ENCODE measurements at places on chromosomes 11 and 22.

DNA sequence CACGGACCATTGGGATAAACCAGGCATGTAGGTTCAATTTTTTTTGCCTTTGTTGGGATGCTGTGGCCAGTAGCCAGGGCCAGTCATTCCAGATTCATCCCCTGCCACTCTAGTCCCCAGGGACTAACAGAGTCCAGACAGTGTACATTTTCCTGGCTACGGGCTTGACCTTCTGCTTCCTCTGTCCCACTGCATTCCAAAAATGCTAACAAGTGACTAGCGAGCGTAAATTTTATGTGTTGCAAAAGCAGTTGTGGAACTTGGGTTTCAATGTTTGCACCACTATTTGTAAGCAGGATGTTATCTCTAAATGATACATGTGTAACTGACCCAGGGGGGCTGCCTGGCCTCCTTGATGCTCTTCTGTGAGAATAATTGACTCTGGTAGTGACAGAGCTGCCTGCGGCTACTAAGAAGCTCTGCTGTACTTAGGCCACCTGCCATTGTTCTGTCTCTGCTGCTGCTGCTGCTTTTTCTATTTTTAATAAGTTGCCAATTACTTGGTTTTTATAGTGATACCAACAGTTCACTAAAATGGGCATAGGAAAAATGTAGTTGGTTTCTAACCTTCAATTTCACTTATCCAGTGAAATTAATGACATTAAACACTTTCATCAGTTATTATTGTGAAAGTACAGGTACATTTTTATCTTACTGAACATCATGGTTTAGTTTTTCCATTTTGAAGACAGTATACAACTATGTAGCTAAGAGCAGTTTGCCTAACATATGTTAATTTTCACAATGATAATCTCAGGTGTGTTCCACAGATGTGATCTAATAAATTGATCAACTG is 26.8 kb downstream of the TNRC6B start:
- DNase-seq, result no peak

- no peak for DNase-seq
Measured at GRCh38 chr11:116279511-116279910, 493.3 kb downstream of the BUD13 start.

DNA sequence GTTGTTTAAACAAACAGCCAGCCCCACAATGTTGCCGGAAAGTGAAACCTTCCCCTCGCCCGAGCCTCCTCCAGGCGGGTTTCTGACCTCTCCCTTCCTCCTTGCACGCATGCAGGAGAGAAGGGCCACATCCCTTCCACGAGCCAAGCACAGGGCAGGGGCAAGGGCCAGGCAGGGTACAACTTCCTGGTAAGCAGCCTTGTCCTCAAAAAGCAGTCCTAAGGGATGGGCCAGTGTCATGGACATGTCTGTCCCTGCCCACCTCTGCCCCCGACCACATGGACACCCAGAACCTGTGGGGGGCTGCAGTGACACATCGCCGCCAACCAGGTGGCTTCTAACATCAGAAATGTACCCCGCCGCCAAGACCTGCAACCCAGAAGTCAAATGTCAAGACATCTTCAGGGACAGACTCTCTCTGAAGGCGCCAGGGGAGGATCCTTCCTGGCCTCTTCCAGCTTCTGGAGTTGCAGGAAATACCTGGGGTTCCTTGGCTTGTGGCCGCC is 145.3 kb downstream of the CRYBB2 start:
- no peak for DNase-seq

GRCh38 chr11:113994077-113994954 is 19.4 kb downstream of the HTR3A start:
- DNase-seq, result no peak

DNA sequence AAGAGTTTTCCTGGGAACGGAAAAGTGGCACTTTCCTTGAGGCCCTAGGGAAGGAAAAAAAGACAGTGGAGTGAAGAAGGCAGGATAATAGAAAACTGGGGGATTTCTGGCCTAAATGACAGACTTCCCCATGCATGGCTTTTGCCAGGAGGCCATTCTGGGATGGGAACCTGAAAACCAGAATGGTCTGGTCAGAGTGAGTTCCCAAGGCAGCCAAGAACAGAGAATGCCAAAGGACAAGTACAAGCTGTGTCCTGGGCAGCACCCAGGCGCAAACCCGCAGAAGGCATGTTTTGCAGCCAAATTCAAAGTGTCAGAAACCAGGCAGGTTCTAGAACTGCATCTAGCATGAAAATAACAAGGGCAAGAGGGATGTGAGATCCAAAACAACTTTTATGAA is 162.4 kb downstream of the SPON1 start:
- DNase-seq, result no peak

DNA sequence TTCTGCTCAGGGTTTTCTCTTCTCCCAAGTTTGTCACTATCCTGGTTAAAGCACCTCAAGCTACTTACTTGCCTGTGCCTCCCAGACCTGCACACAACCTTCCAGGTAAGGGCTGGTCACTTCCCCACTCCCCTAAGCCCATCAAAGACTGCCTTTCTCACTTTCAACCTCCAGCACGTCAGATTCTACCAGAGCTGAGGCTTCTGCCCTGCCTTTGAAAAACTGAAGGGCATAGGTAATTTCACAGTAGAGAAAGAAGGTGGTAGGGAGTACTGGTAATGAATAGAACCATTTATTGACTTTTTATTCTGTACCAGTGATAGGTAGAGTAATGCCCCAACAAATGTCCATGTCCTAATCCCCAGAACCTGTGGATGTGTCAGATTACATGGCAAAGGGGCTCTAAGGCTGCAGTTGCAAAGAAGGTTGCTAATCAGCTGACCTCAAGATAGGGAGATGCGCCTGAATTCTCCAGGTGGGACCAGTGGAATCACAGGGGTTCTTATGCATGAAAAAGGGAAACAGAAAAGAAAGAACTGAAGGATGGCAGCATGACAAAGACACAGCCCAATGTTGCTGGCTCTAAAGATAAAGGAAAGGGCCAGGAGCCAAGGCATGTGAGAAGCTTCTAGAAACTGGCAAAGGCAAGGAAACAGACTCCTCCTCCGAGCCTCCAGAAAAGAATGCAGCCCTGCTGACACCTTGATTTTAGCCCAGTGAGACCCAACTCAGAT is 89.0 kb downstream of the SLC1A2 start:
- DNase-seq, result no peak

DNA sequence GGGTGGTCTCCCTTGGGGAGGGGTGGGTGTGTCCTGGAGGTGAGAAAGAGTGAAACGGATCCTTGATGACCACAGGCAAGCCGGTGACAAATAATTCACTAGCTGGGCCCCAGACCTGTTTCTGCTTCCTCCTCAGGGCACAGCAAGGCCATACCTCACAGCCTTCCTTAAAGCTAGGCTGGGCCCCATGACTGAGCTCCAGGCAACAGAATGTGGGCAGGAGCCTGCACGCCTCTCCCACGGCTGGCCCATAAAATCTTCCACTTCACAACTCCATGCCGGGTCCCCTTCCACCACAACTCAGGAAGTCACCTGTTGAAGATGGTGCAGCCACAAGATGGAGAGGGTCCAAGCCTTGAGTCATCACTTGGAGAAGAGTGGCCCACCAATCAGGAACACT is 23.9 kb downstream of the SLC22A12 start:
- DNase-seq, result no peak

- DNase-seq, result no peak
Measured at GRCh38 chr22:31105282-31105929, 2.0 kb downstream of the SELENOM start.

DNA sequence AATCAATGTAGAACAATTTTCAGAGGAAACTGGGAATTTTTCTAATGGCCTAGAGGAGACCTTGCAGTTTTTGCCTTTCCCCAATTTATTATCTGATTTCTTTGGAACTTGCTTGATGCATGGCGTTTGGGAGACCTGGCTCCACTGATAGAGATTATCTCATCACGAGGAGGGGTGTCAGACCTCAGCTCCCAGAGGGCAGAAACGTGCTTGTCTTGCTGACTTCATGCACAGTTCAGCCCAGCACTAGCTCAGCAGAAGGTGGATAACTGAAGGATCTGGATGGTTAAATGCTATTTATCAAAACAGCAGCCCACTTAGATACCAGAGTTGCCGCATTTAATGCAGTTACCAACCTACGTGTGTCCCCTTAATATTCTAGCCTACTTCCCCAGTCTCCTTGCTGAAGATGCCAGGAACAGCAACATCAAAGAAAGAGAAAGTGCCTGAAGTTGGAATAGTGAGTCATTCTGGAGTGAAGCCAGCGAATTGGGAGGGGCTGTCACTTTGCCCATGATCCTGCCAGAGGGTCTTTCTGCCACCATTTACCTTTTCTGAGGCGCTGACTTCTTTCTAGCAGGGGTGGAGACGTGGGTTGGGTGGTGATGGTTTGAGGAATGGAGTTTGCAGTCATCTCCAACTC is 133.5 kb upstream of the CADM1 start:
- DNase-seq, result no peak

GRCh38 chr11:102253020-102253715 is 64.1 kb upstream of the BIRC3 start:
- no peak for DNase-seq

- no peak for DNase-seq
Measured at GRCh38 chr22:48474881-48475280, 1352.8 kb downstream of the BRD1 start.

DNA sequence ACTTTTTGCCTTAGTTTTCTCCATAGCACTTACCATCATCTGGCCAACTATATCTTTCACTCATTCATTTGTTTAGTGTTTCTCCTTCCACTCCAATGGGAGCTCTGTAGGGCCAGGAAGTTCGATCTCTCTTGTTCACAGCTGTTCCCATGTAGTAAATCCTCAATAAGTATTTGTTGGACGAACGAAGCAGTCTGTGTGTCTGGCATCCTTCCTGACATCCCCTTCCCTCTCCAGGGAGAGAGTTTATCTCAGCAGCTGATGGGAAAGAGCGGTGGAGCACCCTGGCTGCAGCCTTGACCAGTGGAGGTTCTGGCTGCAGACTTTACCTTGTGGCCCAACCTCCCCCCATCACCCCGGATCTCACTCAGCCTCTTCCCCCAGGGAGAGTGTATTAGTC is 141.7 kb downstream of the CHST1 start:
- no peak for DNase-seq

GRCh38 chr11:77147668-77148321 is 19.7 kb downstream of the MYO7A start:
- peak; percentile 30 for DNase-seq

DNA sequence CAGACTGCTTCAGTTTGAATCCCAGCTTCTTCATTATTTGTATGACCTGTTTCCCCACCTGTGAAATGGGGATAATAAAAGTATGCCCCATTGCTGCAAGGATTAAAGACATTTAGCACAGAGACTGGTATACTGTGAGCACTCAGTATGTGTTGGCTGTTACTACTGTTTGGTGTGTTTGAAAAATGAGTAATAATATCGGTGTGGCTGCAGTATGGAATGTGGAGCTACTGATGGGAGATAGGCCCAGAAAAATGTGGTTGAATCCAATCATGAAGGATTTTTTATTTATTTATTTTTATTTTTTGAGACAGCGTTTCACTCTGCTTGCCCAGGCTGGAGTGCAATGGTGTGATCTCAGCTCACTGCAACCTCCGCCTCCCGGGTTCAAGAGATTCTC is 9.1 kb upstream of the C1QTNF4 start:
- no peak for DNase-seq

DNA sequence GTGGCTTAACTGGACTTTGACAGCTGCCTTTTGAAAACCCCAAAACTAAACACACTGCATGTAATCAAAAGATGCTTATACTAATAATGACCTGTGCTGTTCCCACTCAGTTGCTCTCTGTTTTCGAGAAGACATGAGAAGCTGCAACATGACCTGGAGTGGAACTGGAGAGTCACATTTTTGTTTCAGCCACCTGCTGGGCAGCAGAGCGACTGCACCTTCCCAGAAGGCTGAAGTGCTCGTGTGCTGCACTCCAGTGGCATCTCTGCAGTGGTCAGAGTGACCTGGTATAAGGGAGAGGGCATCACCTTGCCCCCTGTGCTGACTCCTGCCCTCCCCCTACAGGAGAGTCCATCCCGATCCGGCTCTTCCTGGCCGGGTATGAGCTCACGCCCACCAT is 8.6 kb downstream of the THYN1 start:
- DNase-seq, result no peak
